ENCODE measurements at places on chromosomes 7 and 10. TPM values are rescaled to one million over a fixed set of nuclear protein-coding genes. Genes with fewer than 3 reads are reported as not detected.
A peak's percentile ranks its signal among the peaks of the same experiment; 100 is the strongest.

The ANKRD61 gene
- total RNA-seq = not detected

The HIP1 gene
- 19.3 TPM for total RNA-seq

- no peak for DNase-seq
These were observed 152.4 kb upstream of the CELF2 start for GRCh38 chr10:10865303-10865702.

The HHEX gene
- total RNA-seq = 69.2 TPM

GRCh38 chr10:24209432-24209771 is 464 bp downstream of the KIAA1217 start:
- DNase-seq = no peak

The CFTR gene
- 95.2 TPM for total RNA-seq

The MSS51 gene
- total RNA-seq = 2.0 TPM

GRCh38 chr7:114922026-114922651 is at the start of gene MDFIC:
Gene MDFIC, plus strand, starts transcription at chr7:114922094. Its CDS starts 940 bp downstream, at chr7:114923034.
- peak; percentile 15 for DNase-seq

GRCh38 chr10:73554721-73555120 is 36.4 kb downstream of the USP54 start:
- DNase-seq = no peak
